ENCODE measurements at places on chromosomes 3 and 15. TPM values are rescaled to one million over a fixed set of nuclear protein-coding genes. Genes with fewer than 3 reads are reported as not detected.

C15orf61 gene
- 4.2 TPM for total RNA-seq

ZIC4 gene
- not detected for total RNA-seq

AADACL2 gene
- not detected for total RNA-seq

SOX14 gene
- total RNA-seq, result not detected

CADPS gene
- 1.1 TPM for total RNA-seq

FANCD2OS gene
- total RNA-seq, result not detected

TMCO5A gene
- total RNA-seq, result not detected

GOLGA8J gene
- not detected for total RNA-seq

MESD gene
- 37.6 TPM for total RNA-seq

SNX4 gene
- 31.0 TPM for total RNA-seq

UBAP1L gene
- 9.4 TPM for total RNA-seq

CHCHD4 gene
- total RNA-seq, result 11.2 TPM

KCNMB2 gene
- total RNA-seq, result not detected

SPINK8 gene
- total RNA-seq, result 12.0 TPM

LIPC gene
- total RNA-seq, result 10.5 TPM

GSK3B gene
- 48.4 TPM for total RNA-seq

CALML4 gene
- 6.3 TPM for total RNA-seq

PRC1 gene
- 7.8 TPM for total RNA-seq

CCR3 gene
- not detected for total RNA-seq

MUSTN1 gene
- 15.9 TPM for total RNA-seq

INKA1 gene
- total RNA-seq, result 13.8 TPM

CPLX3 gene
- not detected for total RNA-seq

LNP1 gene
- 4.0 TPM for total RNA-seq

HRG gene
- not detected for total RNA-seq

BCHE gene
- total RNA-seq, result 24.3 TPM

MEIS2 gene
- total RNA-seq, result 74.8 TPM

ASB14 gene
- not detected for total RNA-seq

ERICH6 gene
- total RNA-seq, result 0.36 TPM

ECE2 gene
- 0.81 TPM for total RNA-seq

CCDC33 gene
- total RNA-seq, result 10.2 TPM

GOLGA6A gene
- not detected for total RNA-seq

PP2D1 gene
- total RNA-seq, result not detected

TRPM1 gene
- total RNA-seq, result not detected

CLDN18 gene
- not detected for total RNA-seq

MASP1 gene
- 16.4 TPM for total RNA-seq

CNTN6 gene
- total RNA-seq, result 2.7 TPM

DALRD3 gene
- total RNA-seq, result 37.0 TPM

AMOTL2 gene
- 76.2 TPM for total RNA-seq

ZNF774 gene
- total RNA-seq, result 8.9 TPM

APPL1 gene
- 45.7 TPM for total RNA-seq

MUC4 gene
- 0.08 TPM for total RNA-seq

HRH1 gene
- 10.5 TPM for total RNA-seq

NR2F2 gene
- 90.8 TPM for total RNA-seq

ANKUB1 gene
- total RNA-seq, result not detected

CAMK1 gene
- 24.3 TPM for total RNA-seq

HGD gene
- total RNA-seq, result 0.36 TPM

CLDN1 gene
- total RNA-seq, result 64.2 TPM

TERC gene
- total RNA-seq, result 1.4 TPM

LRRN1 gene
- total RNA-seq, result 4.7 TPM

MGA gene
- total RNA-seq, result 65.2 TPM

EBLN2 gene
- total RNA-seq, result 11.0 TPM

TNK2 gene
- total RNA-seq, result 97.6 TPM

RETNLB gene
- total RNA-seq, result not detected

CEP19 gene
- total RNA-seq, result 0.62 TPM

Data from ureter (tissue), 1 donor.